T-helper 2 cell treated with Interferon-gamma antibody and Interleukin-4, amounts not matched to agents 5 μg/mL and 100 μg/mL, for 36 hours (primary cell): ENCODE measurements at places on chromosomes 2 and 18.
A peak's percentile ranks its signal among the peaks of the same experiment; 100 is the strongest.

- DNase-seq, result no peak
Observed at GRCh38 chr2:112494828-112495227, 12.9 kb downstream of the TTL start.

GRCh38 chr18:44054514-44054913 is 626.2 kb upstream of the SETBP1 start:
- DNase-seq, result no peak

- DNase-seq, result no peak
Observed at GRCh38 chr18:49677762-49678413, 116.0 kb downstream of the LIPG start.

DNA sequence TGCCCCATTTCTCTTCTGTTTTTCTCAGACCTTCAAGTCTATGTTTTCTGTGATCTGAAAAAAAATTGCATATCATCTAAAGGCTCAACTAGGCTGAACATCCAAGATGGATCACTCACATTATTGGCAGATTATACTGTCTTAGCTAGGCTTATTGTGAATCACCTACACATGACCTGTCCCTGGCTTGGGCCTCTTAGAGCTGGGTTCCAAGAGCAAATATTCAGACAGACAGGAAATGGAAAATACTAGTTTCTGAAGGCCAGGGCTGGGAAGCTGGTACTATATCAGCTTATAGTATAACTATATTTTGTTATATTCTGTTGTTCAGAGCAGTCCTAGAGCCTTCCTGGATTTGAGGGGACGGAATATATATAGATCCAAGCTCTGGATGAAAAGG is 90.3 kb downstream of the PIK3C3 start:
- DNase-seq, result no peak

GRCh38 chr2:154700136-154700535 is 1.6 kb downstream of the KCNJ3 start:
- no peak for DNase-seq

GRCh38 chr2:105469781-105470180 is 70.9 kb upstream of the FHL2 start:
- no peak for DNase-seq

GRCh38 chr2:85342156-85342555 is 12.2 kb downstream of the RETSAT start:
- DNase-seq, result no peak

GRCh38 chr2:213187833-213188532 is 36.6 kb upstream of the IKZF2 start:
- no peak for DNase-seq

- no peak for DNase-seq
Observed at GRCh38 chr2:38483776-38484501, 106.9 kb upstream of the ATL2 start.

DNA sequence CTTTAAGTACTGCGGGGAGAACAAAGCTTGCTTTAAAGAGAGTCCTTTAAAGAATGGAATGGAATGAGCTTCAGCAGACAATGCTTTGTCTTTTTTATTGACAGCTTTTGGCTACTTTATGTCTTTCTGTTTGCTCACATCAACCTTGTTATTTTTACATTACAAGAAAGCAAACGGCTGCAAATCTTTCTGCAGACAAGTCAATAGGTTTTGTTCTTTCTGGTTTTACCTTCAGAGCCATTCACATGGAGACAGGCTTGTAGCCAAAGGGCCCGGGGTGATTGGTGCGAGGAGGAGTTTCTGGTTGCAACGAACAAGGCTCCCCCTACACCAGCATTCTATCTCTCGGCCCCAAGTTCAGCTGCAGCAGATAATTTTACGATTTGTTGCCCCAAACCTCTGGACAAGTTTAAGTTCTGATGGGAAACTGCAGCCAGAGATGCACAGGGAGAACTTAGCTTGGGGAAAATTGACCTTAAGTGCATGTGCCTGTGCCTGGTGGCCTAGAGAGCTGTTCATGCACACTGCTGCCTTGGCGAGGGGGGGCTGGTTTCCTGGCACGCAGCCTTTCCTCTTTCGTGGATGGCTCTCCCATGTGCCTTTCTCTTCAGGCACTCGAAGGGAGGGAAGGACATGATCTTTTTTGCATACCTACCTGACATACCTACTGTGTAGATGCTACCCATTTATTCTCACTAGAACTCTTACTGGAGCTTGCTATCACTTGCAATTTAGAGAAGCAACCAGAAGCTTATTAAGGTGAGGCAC is 543.2 kb downstream of the DCDC2C start:
- no peak for DNase-seq

GRCh38 chr2:12300019-12300602 is 416.6 kb upstream of the TRIB2 start:
- DNase-seq, result no peak

GRCh38 chr2:58215429-58215828 is 25.7 kb downstream of the FANCL start:
- DNase-seq, result no peak

GRCh38 chr2:45652090-45653031 is 886 bp downstream of the PRKCE start:
- DNase-seq, result peak; percentile 18

- DNase-seq, result no peak
Observed at GRCh38 chr2:20164061-20164733, 60.7 kb downstream of the SDC1 start.

GRCh38 chr2:118859157-118859770 is 11.8 kb upstream of the EN1 start:
- DNase-seq, result no peak

- DNase-seq, result peak; percentile 10
Observed at GRCh38 chr2:101253703-101254450, 1.2 kb downstream of the CNOT11 start.

DNA sequence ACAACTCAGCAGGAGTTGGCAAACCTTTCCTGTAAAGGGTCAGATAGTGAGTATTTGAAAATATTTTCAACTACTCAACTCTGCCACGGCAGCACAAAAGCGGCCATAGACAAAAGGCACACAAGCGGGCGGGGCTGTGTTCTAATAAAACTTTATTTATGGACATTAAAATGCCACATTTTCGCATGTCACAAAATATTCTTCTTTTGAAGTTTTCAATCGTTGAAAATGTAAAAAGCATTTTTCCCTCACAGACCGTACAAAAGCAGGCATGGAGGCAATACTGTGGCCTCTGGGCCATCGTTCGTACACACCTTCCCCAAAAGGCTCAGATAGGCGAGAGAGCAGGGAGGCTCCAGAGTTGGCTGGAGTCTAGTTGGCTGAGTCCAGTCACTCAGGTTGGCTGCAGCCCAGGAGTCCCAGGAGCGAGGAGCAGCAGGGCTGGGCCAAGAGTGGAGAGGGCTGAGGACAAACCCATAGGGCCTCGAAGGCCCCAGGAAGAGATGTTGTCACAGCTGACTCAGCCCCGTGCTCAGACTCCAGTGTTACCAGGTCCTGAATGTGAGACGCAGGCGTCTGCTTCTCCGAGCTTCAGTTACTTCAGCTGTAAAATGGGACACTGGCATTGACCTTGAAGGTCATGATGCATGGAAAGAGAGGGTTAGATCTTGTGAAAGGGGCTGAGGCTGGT is 42.5 kb downstream of the SDC1 start:
- DNase-seq, result no peak

DNA sequence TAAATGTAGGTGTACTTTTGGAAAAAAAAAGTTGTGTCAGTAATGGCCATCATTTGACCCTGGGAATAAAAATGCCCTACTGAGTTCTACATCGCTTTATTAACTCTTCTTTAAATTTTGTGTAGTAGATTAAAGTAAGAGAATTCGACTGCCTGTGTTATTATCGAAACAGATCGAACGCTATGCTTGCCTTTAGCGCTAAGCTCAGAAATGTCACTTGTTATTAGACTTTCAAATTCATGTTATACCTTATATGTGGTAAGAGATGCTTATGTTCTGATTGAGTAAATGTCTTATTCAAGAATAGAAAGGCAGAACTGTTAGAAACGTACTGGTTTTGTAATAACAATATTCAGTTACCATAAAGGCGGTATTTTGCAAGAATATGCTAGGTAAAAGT is 1.4 kb downstream of the UGP2 start:
- no peak for DNase-seq

DNA sequence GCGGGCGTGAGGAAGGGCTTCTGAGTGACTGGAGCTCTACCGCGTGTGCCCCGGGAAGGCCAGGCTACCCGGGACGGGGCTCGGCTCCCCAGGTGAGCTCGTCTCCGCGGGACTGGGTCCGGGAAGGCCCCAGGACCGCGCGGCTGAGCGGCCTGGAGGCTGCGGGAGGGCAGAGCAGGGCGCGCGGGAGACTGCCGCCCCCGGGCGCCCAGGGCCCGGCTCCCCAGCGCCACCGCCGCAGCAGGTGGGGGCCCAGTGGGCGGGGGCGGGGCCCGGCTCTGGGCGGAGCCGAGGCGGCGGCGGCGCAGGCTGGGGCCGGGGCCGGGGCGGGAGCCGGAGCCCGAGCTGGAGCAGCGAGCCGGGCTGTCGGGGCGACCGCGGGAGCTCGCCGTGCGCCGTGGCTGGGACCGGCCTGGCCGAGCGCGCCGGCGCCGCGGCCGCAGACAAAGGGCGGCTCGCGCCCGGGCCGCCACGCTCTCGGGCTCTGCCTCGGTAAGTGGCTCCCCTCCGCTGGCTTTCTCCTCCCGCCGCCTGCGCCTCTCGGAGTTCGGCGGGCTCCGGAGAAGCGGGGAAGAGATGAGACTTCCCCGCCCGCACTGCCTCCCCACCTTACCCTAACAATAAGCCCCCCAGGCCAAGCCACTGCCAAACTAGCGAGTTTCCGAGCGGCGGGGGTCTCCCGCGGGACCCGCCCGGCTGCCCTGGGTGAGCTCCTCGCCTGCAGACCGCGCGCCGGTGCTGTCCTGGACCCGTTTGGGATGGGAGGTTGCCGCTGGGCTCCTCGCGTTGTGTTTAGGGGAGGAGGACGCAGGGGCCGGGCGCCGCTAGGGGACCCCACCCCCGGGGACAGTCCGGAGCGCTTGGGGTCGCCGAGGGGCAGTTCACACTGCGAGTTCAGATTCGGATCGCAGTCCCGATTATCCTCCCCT is at the start of gene MAPK4:
TSS of gene MAPK4 (plus strand) at position 336 of the 929 bp plus-strand sequence. CDS start 103,872 bp downstream, outside the sequence.
- DNase-seq, result peak; percentile 13

DNA sequence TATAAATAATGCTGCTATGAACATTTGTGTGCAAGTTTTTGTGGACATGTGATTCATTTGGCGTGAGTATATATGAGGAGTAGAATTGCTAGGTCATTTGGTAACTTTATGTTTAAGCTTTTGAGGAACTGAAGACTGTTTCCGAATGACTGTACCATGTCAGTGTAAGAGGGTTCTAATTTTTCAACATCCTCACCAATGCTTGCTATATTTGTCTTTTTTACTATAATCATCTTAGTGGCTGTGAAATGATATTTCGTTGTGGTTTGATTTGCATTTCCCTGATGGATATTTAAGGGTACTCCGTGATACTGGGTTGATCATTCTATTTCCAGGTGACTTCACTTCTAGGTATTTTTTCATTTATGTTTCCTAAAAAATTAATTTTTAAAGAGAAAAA is 241.1 kb downstream of the BCL2 start:
- DNase-seq, result no peak

DNA sequence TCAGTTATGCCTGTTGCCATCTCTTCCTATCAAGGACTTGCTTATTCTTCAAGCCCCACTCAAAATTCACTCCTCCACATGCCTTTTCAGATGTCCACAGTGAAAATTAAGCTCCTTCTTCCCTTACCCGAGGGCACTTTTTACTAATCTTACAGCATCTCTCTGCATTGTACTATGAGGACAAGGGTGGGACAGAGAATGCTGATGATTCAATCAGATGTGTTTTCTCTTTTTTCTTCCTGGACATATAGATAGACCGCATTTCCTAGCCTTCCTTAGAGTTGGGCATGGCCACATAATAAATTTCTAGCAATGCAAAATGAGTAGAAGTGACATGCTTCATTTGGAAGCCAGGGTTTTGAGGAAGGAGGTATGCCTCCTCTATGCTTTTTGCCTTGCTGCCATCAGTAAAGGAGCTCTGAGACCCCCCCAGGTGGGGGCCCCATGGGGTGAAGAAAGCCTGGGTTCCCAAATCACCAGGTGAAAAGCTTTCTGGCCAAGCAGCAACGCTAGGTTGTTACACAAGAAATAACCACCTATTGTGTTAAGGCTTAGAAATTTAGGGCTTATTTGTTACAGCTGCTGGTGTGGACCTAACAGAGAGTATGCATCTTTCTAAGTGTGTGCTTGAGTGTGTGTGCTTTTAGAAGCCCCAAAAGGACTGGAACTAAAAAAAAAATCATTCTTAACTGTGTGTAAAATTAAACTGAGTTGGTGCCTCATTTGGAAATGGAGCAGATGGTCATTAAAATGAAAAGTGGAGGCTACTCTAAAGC is 424.5 kb downstream of the STK39 start:
- no peak for DNase-seq

DNA sequence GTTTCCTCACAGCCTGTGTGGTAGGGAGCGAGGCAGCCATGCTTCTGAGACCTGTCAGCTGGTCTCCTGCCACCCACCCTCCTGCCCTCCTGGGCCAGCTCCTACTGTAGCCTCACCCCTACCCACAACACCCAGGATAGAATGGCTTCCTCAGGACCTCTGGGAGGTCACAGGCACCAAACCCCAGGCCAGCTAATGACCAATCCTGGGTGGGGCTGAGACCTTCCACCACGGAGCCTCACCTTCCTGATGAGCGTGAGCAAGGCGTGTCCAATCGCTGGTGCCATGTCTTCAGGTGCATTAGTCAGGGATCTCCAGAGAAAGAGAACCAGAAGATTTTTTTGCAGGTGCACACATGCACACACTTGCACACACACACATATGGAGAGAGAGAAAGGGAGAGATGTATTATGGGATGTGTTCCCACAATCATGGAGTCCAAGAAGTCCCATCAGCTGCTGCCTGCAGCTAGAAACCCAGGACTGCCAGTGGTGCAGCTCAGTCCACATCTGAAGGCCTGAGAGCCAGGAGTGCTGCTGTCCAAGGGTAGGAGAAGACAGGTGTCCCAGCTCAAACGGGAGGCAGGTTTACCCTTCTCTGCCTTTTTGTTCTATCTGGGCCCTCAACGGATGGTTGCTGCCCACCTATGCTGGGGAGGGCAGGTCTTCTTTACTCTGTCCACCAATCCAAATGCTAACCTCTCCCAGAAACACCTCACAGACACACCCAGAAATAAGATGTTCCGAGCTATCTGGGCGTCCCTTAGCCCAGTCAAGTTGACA is 70.4 kb upstream of the HDAC4 start:
- no peak for DNase-seq

- no peak for DNase-seq
Observed at GRCh38 chr18:48492880-48493279, 46.0 kb upstream of the CTIF start.
